Osteoblast (primary cell): ENCODE measurements at places on chromosomes 3 and 15.

- DNase-seq, result no peak
Measured at GRCh38 chr15:29773000-29773399, 49.3 kb downstream of the TJP1 start.

- DNase-seq, result no peak
Measured at GRCh38 chr15:90895571-90896117, 7.5 kb upstream of the MAN2A2 start.

DNA sequence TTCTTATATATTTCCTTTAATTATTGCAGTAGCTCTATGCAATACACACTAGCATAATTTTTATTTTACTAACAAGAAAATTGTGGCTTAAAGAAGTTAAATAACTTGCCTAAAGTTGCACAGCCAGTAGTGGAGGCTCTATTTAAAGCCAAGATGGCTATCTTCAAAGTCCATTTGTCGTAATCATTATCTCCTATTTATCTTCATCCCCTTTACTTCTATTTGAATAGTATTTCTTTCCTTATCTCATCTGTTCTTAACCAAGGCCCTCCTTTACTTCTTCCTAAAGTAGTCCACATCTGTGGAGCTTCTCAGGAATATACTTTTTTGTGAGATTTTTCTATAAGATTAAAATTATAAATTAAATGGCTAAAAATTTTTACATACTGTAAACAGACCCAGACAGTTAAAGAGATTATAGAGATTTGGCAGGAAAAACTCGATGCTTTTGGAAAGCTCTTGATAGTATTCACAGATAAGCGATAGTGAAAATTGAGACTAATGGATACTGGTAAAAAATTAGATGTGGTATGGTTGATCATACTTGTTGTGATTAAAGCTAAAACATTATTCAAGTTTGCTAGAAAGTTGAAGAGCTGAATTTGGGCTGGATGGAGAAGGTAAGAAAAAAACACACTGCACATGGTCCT lies 129.2 kb downstream of the ZNF609 start:
- DNase-seq, result no peak

DNA sequence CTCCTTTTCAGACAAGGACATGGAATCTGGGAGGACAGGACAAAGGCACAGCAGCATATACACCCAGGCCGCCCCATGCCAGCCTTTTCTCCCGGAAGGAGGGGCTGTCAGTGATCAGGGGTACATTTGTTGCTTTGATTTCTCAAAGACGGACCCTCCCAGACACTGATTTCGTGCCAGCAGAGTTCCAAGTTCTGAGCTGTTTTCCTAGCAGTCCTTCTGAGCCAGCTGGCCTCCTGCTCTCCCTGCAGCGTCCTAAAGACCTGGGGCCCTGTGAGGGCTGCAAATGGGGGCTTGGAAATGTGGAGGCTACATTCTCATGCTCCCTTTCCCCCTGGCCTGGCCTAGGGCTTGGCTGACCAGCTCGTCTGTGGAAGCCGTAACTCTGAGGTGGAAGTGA lies 22.3 kb downstream of the CTSH start:
- no peak for DNase-seq

- DNase-seq, result no peak
Measured at GRCh38 chr15:64105113-64105704, 9.4 kb downstream of the SNX1 start.

DNA sequence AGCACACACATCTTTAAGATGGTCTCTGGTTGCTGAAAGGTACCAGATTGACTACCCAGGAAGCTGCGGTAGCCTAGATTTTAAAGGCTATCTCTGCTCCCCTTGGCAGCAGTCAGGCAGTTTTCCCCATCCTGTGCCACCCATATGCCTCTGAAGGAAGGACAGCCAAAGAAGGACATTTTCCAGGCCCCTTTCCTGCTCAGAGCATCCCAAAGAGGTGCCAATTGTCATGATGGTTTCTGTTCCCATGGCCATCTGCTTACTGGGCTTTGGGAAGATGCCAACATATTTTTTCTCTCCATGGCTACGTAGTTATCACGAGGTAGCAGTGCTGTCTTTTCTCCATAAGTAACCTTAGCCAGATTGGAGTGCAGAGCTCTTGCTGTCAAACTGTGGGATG lies 39.7 kb downstream of the UNC13C start:
- DNase-seq, result no peak

DNA sequence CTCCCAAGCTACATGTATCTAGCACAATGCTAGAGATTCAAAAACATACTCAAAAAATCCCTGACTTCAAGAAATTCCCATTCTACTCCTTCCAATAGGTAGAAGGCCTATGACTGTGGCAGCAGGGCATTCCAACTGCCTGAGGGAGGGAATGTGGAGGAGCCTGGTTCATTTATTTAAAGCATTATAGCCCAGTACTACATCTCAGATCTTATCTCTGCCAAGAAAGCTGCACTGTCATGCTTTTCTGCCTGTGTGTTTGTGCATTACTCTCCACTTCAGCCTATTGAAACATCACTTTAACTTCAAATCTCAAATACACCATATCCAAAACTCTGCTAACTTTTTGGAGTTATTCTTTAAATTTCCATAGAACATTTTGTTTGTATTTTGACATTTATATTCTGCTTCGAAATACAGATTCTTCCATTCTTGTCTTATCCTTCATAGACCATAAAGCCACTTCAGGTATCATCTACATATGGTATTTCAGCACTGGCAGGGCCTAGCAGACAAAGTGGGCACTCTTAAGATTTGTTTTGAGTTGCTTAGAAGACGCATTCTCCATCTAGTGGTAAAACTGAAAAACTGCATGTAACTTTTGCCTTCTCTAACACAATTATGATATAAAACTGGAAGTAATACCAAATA lies 59.1 kb upstream of the NEDD4 start:
- peak; percentile 67 for DNase-seq

DNA sequence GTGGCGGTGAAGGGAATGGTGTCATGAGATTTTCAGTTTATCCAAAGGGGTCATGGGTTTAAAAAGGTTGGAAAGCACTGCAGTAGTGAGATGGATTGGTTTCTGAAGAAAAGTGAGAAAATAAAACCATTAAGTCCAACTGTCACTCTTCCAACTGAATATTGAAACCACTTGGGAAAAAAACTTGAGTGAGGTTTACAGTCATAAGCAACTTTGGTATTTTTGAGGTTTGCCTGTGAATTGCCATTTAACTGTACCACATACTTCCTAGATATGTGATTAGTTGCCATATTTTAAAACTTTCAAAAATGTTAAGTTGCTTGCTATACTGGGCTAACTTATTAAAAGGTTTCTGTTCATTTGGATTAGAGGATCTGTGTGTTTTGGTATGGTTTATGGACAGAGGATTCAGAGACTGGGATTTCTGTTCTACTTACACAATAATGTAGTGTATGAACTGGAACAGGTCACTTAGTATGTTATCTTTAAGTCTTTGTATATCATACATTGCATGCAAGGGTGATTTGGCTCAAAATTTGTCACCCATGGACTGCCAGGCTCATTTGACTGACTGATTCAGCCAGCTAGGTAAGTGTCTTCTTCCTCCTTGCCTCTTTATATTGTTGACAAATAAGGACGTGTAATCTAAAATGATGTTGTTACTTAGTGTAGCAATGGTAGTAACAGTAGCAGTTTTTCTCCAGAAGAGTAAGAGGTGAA lies 201.4 kb upstream of the EOMES start:
- DNase-seq, result no peak

- no peak for DNase-seq
Measured at GRCh38 chr15:41839781-41840491, 1.3 kb downstream of the PLA2G4B start.

GRCh38 chr3:139198186-139198585 lies 145.6 kb upstream of the MRPS22 start:
- no peak for DNase-seq

DNA sequence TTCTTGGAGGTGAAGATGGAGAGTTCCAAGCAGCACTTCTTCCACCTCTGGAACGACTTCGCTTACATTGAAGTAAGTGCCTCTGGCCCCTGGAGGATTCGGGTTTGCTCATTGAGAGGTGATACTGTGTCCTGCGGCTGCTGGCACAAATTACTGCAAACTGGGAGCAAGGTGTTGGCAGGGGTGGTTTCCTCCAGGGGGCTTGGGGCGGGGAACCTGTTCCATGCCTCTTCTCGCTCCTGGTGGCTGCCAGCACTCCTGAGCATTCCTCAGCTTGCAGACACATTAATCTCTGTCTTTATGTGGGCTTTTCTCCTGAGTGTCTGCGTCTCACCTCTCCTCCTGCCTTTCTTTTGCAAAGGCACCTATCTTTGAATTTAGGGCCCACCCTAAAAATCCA lies 47.4 kb downstream of the MESD start:
- no peak for DNase-seq

GRCh38 chr3:79751703-79752102 lies 16.1 kb downstream of the ROBO1 start:
- no peak for DNase-seq

GRCh38 chr3:58206406-58207011 lies 4.3 kb downstream of the DNASE1L3 start:
- peak; percentile 75 for DNase-seq

DNA sequence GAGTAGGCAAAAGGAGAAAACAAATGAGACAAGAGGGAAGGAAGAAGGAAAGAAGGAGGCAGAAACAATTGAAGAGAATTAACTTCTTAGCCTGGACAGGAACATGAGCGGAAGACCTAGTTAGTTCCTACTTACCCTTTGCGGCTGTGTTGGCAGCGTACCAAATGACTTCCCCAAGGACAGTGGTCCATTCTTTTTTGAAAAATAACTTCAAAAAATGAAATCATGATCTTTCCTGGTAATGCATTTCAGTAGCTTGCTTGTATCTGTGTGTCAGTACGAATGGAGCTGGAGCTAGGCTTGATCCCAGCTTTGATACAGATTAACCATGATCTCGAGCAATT lies 41.5 kb upstream of the CFAP161 start:
- peak; percentile 73 for DNase-seq

DNA sequence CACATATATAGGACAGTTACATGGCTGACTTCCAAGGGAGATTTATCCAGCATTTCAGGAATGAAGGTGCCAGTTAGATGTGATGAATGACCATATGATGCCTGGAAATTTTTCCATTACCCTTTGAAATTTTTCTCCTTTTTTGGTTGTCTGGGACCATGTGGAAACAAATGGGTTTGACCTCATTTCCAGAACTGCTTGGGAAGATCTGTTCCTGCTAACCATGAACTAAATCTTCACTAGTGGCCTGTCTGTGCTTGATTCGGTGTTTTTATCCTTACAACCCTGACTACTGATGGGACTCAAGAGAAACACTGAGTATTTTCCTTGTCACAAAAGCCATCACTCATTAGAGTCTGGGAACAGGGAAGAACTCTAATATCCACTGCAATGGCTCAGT lies 409.4 kb downstream of the PDCD6IP start:
- DNase-seq, result no peak

- peak; percentile 85 for DNase-seq
Measured at GRCh38 chr15:63381301-63382204, at the start of gene CA12. TSS of gene CA12 (minus strand) at chr15:63381846. CDS start at chr15:63381720, 126 bp downstream.

DNA sequence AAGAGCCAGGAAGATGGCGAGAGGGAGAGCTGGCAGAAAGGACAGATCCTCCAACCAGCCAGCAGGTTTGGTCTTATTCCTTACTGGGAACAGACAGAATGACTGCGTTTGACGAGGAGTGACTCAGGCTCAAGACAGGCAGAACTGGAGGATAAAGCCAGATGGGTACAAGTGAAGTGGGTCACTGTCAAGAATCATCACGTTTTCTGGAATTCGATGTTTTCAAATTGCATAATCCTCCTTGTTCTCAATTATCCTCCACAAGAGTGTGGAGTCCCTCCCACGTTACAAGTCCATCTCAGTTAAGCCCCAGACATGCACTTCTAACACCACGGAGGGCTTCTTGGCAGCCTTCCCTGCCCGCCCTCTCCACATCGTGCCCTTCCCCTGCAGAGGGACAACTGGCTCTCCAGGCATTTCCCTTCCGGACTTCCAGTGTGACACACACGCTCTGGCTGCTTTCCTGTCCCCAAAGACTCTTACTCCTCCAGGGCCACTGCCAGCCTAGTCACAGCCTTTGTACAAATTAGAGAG lies 183.1 kb downstream of the CHST2 start:
- DNase-seq, result peak; percentile 67

GRCh38 chr3:157369727-157370421 lies 66.8 kb upstream of the PTX3 start:
- DNase-seq, result no peak

DNA sequence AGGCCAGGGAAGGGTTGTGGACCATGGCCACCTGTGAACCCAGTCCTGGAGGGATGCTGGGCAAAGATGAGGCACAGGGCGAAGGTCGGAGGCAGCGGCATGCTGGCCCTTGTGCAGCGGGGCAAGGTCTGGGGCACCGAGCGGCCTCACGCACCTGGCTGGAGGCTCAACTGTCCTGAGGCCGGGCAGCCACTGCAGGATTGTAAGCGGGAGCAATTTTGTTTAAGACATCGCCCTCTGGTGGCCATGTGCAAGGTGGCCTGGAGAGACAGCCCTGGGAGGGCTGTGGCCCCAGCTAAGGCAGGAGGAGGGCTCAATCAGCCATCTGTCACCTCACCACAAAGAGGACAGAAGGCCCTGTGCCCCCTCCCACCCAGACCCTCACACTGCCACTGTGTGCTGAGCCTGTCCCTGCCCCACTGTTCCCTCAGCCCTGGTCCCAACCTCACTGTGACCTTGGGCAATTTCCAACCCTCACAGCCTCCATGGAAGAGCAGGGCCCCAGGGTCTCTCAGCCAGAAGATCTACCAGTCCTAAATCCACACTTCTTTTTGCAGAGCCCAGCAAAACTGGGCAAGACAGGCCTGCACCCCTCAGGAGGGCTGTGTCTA lies 46.2 kb downstream of the TPRA1 start:
- DNase-seq, result peak; percentile 99

DNA sequence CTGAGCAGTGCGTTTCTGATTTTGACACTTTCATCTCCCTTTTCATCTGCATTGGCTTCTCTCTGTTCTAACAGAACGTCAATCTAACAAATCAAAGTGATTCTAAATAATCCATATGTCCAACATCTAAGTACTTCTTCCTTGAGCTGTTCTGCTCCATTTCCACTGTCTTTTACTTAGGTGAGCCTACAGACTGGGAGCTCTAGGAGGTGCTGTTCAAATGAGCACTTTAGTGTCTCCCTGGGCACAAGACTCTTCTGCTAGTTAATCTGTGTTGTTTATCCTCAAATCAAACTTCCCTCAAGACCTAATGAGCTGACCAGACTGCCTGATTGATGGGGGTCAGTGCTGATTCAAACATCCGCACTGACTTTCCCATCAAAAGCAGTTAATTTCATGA lies 408.1 kb downstream of the WDR72 start:
- no peak for DNase-seq

DNA sequence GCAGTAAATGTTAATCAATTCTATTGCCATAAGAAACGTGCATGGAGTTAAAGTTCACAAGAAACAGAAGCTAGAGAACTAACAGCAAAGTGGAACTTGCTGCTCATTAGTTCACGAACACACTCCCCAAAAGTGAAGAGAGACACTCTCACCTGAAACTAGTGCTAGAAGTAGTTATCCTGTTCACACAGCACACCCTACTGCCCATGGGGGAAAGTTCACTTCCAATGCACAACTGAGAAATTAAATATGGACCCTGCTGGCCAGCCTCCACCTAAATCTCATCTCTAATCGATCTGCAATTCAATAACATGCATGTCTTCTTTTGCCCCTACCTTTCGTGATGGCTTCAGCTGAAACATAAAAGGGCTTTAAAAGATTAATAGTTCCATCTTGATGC lies 39.4 kb upstream of the FRMD4B start:
- no peak for DNase-seq
